ENCODE measurements at places on chromosomes 4 and X.

DNA sequence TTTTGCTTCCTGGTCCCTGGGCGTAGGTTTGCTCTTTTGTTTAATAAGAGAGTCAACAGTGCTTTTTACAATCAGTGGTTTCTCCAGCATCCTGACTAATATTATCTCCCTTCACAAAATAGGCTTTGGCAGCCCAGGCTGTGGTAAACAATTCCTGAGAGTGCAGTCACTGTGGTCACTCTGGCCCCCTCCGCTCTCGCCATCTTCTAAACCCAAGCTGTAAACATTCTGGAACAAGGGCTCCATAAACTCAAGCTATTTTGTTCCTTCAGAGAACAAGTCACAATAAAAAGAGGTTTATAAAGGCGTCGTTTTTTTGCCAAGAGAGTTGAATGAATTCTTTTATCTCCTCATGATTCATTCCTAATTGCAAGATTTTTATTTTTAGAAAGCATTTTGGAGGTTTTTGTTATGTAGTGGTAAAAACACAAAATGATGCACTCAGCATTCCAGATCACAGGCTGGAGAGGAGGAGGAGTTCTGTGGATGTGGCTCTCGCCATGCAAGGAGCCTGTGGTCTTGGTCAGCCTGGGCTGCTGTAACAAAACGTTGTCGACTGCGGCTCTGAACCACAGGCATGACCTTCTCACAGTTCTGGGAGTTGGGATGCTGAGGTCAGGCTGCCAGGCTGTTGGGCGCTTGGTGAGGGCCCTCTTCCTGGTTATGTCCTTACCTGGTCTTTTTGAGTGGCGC, 486.4 kb upstream of the FAT1 start:
- DNase-seq = no peak

DNA sequence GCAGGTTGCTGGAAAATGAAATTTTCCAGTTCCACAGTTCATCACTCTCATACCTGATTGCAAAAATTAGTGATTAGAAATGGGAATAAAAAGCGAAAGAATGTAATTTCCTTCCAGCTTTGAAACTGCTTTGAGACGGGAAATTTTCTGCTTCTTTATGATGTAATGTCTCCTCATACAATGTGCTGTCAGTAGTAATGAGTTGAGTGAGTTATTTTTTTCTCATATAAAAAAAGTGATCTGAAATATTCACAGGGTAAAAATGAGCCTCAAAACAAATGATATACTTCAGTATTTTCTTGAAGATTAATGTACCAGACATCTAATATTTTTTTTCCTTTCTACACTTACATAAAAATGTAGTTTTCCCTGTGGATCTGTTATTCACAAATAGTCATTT, 179.1 kb upstream of the FAT4 start:
- no peak for DNase-seq

DNA sequence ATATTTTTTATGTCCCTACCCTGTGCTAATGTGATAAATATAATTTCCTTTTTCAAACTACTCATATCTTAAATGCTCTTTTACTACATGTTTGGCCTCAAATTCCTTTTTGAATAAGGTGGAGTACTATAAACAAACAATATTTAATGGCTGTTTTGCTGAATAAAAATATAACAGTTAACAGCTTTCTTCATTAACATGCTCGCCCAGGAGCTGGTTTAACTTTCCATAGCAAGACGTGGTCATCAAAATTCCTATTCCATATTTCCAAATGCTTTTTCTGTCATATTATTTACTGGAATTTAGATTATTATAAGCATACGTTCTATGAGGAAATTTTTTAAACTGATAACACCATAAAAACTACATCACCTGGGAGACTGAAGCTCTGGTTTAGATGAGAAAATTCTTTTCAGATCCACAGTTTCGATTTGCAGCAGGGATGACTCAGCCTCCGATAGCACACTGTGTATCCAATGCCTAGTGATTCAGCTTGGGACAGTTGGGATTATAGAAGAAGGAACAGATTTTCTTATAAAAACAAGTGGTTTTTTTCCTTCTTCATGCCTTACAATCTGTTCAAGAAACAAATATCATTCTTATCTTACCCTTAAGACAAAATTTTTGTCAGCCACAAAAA, 129.1 kb downstream of the FBXO8 start:
- DNase-seq = no peak

DNA sequence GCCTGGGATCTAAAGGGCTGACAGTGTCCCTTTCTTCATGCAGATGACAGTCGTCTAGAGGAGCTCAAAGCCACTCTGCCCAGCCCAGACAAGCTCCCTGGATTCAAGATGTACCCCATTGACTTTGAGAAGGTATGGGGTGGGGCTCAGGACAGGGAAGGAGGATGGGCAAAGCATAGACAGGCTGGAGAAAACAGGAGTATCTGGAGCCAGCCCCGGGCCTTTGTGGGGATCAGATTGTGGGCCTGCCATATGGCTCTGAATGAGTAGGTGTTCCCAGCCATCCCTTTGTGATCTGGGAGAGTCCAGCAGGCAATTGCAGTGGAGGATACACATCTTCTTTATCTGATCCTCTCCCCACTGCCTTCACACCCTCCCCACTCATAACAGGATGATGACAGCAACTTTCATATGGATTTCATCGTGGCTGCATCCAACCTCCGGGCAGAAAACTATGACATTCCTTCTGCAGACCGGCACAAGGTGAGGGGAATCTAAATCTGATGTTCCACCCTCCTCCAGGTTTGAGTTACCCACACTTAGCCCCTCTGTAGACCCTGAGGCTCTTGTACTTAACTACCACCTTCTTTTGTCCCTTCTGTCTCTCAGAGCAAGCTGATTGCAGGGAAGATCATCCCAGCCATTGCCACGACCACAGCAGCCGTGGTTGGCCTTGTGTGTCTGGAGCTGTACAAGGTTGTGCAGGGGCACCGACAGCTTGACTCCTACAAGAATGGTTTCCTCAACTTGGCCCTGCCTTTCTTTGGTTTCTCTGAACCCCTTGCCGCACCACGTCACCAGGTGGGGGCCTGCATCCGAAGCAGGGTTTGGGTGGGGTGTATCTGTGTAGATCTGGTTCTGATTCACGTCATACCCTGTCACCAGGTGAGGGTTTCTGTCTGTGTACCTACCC, 5.8 kb upstream of the CDK16 start:
- no peak for DNase-seq

- no peak for DNase-seq
Measured at GRCh38 chr4:16124232-16124631, 40.4 kb upstream of the PROM1 start.

DNA sequence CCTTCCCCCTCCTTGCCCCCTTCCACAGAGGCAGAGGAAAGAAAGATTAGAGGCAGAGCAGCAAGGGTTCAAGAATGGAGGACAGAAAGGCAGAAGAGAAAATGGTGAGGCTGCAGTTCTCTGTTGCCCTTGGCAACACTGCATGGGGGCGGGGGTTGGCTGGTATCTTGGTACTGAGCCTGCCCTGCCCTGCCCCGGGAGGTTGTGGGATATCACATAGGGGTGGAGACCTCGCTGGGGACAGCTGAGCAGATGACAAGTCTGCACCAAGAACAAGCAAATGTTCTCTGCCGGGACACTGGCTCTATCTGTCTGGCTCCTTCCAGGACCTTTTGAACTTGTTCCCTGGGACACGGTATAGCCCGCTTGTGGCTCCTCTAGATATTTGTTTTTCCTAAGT, 39.8 kb downstream of the NHS start:
- DNase-seq = no peak

DNA sequence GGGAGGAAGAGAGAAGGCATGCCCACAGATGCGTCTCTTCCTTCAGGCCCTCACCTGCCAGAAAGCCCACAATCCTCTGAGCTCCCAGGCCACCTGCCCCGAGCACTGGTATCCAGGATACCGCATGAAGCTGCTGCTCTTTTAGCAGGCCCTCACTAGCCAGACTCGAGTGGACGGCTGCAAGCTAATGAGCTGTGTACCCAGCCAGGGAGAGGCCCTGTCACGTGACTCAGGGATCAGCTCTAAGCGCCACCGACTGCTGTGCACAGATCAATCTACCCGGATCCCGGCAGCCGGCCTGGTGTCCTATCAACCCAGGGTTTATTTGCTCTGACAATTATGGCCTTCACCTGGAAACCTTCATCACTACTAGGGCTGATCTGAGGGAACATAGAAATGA, 39.0 kb downstream of the BCOR start:
- DNase-seq = no peak

- DNase-seq = no peak
Measured at GRCh38 chr4:1349359-1350168, 2.6 kb downstream of the UVSSA start.

DNA sequence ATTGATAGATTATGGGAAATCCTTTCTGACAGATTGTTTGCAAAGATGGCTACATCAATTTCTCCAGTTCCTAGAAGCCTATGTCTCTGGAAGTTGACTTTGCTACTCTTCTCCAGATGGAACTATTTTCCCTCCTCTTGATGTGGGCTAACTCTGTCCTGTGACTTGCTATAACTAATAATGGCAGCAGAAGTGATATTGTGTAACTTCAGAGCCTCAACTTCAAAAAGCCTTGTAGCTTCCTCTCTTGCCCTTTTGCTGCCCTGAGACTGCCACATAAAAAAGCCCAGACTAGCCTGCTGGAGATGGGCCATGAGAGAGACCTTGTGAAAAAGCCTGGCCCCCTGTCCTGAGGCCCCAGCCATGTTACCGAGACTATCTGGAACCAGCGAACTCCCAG, 210.7 kb upstream of the SLC7A11 start:
- DNase-seq = no peak

DNA sequence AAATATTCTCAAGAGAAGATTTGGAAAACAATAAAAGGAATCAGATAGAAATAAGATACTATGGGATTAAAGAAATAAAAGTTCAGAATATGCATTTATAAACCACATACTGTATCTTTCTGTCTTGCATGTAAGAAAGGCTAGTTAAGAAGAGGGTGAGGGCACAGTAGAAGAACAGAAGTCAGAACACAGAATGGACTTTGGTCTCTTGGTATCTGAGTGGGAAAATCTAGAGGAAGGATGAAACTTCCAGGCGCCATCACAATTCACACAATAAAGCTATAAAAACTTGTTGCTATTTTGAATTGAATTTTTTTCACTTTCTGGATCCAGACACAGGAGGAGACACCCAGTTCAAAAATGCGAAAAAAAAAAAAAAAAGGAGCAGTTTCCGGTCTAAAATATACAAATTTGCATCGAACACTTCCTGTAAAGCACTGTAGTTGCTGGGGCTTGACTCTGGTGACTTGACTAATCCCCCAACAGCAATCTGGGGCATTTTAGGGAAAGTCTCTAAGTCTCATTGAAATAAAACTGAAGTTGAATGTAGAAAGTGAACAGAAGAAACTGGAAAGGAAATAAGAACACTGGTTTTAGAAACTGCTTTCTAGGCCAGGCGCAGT, 8.1 kb upstream of the NAAA start:
- no peak for DNase-seq

GRCh38 chr4:38034986-38035882, 75.0 kb downstream of the PTTG2 start:
- no peak for DNase-seq

- no peak for DNase-seq
Measured at GRCh38 chr4:174041555-174042105, 241.8 kb downstream of the FBXO8 start.

DNA sequence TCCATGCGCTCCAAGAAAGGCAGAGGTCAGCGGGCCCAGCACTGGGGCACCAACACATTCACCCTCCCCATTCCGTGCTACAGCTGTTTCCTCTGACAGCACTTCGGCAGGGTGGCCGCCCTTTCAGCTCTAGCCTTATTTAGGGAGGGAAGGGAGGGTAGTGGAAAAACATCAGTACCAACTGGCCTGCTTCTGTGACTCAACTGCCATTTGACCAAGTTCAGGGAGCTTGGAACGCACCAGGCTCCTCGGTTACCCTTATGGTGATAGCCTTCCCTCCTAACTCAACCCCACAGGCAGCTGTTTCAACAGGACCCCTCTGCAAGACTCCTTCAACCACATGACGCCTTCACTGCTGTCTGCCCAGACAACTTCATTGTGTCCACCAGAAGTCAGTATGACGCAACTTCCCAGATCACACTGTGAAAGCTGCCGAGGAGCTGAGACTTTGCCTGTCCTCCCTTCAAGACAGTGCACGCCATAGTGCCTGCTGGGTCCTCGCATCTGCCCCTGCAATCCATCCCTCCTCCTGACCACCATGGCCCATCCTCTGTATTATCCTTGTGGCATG, 132.2 kb downstream of the AFAP1 start:
- no peak for DNase-seq

DNA sequence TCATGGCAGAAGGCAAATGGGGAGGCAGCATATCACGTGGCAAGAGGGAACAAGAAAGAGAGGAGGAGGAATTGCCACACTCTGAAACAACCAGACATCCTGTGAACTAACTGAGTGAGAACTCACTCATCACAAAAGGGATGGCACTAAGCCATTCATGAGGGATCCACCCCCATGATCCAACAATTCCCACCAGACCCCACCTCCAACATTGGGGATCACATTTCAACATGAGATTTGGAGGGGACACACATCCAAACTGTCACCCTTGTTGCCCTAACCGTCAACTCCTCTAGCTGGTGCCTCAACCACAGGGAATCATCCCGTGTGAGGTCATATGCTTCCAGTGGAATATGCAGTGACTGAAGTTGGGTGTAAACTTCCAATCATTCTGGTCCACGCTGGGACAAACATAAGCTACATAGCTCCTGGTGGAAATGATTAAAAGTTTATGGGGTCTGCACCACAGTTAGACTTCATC, 62.5 kb downstream of the TEX13C start:
- DNase-seq = no peak

GRCh38 chrX:104697294-104697693, 131.3 kb downstream of the IL1RAPL2 start:
- DNase-seq = no peak

DNA sequence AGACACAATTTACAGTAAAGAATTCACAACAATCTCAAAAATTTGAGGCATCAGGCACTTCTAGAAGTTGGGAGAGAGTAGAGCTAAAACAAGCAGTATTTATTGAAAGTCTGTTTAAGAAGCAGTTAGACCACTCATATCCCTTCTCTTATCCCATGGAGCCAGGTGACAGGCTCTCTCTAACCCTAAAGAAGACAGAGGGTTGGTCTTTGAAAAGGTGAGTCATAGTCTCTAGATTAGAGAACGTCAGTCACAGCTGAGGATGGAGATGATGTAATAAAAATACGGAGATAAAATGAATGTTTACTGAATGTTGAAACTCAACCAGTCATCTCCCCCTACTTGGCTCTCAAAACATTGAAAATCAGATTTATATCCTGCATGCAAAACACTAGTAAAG, 223.8 kb downstream of the CHIC2 start:
- no peak for DNase-seq

DNA sequence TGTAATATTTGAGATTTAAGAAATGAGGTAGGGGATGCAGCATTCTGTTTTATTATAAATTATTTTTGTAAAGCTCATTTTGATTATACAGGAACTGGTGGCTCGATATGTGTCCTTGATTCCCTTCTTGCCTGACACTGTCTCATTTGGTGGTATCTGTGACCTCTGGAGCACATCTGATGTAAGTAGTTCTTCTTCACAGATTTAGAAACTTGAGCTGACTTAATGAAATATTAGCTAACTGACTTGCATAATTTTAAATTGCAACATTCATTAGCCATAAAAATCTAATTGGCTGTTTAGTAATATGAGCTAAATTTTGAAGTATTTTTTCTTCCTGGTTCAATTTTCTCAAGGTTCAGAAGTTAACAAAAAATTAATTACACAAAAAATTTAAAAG, 69.1 kb downstream of the FBXL5 start:
- no peak for DNase-seq

Data from KG1 (cell line).